NCI-H460 (cell line): ENCODE measurements at places on chromosomes 5 and 9. TPM values are rescaled to one million over a fixed set of nuclear protein-coding genes. Genes with fewer than 3 reads are reported as not detected.

The RMI1 gene
- total RNA-seq: 3.8 and 8.7 TPM in 2 replicates

DNA sequence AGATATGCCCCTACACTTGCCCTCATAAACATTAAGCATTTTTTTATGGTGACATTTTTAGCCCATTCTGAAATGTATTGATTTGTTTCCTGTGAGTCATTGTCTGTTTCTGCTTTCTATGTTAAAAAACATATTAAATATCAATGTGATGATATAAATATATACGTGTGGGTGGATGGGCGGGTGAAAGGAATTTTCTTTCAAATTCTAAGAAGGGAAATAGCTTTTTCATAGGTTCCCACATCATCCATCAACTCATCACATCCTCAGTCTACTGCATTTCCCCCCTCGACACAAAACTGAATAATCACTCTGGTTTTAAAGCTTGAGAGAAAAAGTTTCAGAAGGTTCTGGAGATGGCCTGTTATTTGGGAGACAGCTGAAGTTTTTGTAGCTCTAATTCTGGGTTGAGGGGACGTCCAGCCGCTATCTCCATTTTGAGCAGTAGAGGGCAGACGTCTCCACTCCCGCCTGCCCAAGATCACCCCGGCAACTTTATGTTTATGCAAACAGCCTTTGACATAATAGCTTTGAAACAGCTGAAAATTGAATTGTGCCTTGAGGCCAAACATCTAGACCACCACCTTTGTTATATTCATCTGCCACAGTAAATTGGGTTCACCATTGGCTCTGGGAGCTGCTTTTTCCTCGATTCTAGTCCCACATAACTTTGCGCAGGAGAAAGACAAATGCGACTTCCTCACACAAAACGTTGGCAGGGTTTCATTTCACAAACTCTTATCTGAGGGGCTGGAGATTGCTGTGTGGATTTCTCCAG is 216.2 kb upstream of the CLINT1 start:
- DNase-seq: peak; percentile 31

The SHOC1 gene
- total RNA-seq: not detected in 2 replicates

DNA sequence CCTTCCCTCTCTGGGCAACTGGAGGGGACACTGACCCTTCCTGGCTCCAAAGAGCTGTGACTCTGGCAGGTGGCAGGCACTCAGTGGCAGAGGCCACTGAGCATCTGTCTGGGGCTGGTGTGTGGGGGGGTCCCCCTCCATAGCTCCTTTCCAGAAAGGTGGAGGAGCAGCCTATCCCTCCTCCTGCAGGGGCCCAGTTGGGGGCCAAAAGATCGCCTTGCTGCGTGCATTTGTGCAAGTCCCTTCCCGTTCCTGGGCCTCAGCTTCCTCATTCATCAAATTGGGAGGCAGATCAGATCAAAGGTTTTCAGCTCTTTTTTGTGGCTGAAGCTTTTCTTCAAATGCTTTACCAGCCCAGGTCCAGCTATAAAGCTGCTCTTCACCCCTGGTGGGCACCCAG is 77.7 kb downstream of the NTNG2 start:
- no peak for DNase-seq

GRCh38 chr5:118921866-118922265 is 66.5 kb downstream of the DTWD2 start:
- no peak for DNase-seq

- DNase-seq: no peak
Measured at GRCh38 chr5:77867194-77867691, 91.1 kb upstream of the TBCA start.

DNA sequence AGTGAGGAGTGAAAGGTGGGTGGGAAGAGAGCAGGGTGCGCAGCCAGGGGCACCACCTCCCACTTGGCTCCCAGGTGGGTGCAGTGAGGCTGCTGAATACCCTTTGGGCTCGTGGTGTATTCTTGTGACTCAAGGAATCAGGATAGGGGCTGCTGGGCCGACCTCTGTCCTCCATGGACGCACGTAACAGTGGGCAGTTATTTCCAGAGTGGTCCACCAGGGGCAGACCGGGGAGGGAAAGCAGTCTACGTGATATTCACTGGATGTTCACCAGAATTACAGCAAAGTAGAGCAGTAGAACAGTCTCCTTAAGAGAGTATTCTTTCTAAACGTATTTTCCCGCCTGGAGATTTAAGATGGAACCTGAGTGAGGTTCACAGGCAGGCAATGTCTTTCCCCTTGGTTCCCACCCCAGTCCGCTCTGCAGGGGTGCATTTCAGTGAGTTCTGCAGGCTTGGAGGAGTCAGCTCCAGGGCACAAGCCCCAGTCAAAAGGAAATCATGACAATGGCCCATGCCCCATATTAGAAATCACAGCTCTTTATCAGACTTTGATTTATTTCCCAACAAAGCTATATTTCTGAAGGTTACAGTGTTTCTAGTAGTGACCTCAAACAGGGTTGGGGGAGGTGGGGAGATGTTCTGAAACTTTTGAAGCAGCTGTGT is 88.7 kb downstream of the SYK start:
- no peak for DNase-seq

DNA sequence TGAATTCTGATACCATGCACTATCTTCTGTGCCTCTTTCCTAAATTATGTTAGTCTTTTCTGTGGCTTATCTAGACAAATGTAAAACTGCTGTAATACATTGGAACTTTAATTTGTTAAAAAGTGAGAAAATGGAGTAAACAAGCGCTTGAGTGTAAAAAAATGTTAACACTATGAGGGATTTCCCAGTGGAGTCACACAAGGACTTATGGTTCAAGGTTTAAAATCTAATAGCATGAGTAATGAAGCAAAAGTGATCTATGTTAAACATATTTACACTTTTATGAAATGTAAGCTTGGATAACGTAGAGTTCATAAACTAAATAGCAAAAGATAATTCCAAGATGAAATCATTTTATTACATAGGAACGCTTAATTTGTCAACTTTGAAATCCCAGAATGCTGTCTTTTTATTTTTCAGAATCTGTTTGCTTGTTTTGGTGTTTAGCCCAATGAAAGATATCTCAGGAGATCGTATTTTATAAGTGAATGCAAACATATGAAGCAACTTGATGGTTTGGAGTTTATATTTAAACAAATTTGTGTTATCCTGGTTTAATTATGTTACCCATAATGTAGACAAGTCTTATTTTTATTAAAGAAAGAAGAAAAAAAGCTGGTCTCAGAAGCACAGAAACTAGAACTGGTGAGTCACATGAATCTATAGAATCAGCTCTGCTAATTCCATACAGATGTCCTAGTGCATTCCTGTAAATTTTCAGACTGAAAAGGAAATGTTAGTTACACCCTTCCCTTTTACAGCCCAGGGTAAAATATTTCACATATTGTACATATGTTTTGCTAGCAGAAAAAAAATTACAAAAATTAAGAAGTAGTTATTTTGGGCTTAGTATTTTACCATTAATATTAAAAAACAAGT is 34.2 kb upstream of the FBN2 start:
- peak; percentile 18 for DNase-seq

DNA sequence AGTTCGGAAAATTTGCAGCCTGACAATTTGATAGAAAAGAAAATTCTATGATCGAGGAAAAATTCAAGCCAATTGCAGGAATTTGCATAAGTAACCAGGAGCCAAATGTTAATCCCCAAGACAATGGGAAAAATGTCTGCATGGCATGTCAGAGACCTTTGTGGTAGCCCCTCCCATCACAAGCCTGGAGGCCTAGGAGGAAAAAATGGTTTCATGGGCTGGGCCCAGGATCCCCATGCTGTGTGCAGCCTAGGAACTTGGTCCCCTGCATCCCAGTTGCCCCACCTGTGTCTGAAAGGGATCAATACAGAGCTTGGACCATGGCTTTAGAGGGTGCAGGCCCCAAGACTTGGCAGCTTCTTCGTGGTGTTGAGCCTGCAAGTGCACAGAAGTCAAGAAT is 1847.9 kb upstream of the ACO1 start:
- DNase-seq: no peak

The ZNF300 gene
- total RNA-seq: 0.05 and 0.06 TPM in 2 replicates

DNA sequence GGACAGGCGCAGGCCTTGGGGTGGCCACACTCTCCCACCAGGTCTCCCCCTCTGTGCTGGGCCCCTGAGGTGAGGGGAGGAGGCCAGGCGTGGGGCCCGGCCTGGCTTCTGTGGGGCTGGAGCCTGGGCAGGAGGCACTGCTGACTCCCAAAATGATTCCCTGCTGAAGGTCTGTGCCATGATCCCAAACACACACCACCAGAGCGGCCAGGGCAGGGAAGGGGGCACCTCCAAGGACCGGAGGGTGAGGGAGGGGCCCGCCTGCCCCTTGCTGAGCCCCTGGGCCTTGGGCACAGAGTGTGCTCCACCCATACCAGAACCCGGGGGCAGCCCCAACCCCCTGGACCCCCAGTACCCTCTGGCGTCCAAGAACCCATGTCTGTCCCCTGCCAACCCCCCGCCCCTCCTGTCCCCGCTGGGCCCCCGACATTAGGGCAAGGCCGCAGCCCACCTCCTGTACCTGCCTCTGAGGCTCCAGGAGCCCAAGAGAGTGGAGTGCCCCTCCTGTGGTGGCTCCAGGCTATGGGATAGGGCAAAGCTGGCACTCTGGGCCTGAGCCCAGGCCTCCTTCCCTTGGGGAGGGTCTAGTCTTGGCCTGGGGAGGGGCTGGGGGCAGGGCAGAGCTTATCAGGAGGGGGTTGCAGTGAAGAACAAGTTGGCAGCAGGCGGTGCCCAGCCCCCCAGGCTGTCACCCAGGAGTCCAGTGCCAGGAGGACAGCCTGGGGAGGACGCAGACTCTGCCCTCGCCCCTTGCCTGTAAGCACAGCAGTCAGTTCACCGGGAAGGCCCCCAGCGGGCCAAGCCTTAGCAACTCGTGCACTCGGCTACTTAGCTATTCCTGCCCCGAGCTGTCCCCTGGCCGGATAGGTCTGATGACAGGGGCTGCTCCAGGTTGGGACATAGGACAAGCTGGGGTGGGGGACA is 2.6 kb upstream of the EGFL7 start:
- DNase-seq: no peak

DNA sequence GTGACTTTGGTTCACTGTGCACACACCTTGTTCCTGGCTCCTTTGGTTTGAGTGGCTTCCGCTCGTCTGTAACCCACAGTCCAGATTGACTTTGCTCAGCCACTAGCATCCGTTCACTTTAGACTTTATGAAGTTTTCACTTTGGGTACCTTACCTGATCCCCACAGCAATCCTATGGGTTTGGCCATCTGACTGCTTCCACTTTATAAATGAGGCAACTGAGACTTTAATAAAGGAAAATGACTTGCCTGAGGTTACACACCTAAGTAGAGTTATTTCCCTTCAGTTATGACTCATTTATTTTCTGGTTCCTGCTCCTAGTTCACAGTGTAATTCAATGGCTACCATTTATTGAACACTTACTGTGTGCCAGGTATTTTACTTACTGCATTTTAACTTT is 94.2 kb upstream of the SAP30L start:
- no peak for DNase-seq

The SCGB3A2 gene
- not detected in 2 replicates for total RNA-seq

DNA sequence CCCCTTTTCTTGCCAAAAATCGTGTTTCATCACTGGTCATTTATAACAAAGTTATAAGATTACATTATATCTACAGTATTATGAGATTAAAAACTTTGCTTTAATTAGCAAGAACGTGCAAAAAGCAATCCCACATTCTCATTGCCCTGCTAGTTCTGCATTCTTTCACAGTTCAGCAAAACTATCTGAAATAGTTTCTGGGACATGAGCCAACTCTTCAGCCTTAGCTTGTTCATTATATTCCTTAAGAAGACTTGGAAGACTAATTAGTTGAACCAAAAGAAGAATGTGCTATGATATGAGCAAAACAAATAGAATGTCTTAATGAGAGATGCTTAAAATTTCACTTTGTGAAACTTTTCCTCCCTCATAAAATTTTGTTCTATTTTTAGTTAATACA is 76.7 kb downstream of the ITGA1 start:
- DNase-seq: no peak
